ENCODE measurements at places on chromosomes 7 and 10.

GRCh38 chr10:104492329-104492940 is 138.8 kb downstream of the CFAP58 start:
- DNase-seq = no peak

- no peak for DNase-seq
Measured at GRCh38 chr10:32923134-32923533, 34.9 kb downstream of the ITGB1 start.

GRCh38 chr10:72567421-72567820 is 58.5 kb downstream of the MICU1 start:
- no peak for DNase-seq

- DNase-seq = no peak
Measured at GRCh38 chr7:92808006-92808405, 28.4 kb downstream of the CDK6 start.

DNA sequence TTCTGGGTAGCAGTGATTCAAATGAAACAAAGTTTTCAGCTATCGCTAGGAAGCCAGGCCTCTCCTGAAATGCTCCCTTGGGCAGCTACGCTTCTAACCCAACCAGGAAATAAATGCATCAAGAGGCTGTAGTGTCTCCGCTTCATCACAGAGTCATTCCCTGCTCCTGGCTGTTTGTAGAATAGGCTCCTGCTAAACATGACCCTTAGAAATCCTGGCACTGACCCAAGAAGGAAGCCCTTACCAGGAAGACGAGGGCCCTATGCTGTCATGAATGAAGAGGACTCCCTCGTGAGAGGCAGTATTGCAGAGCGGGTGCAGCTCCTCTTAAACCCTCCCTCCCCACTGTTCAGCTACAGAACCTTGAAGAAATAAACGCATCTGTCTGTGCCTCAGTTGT is 48.3 kb downstream of the NOD1 start:
- no peak for DNase-seq

- DNase-seq = no peak
Measured at GRCh38 chr7:140060788-140061606, 1.8 kb downstream of the PARP12 start.

DNA sequence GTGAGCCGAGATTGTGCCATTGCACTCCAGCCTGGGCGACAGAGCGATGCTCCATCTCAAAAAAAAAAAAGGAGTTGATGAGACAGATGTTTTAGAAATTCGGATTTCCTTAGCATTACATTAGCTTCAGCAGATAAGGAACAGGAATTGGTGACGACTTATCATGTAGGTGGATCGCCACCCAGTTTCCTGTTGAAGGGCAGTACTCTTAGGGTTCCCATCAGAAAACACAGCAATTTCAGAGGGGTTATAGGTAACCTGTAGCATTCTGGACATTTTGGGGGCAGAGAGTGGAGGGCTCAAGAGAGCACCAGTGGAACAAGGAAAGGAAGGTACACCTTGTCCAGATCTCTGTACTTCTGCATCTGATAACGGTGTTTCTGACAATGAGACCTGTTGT is 146.4 kb upstream of the NOBOX start:
- DNase-seq = no peak

DNA sequence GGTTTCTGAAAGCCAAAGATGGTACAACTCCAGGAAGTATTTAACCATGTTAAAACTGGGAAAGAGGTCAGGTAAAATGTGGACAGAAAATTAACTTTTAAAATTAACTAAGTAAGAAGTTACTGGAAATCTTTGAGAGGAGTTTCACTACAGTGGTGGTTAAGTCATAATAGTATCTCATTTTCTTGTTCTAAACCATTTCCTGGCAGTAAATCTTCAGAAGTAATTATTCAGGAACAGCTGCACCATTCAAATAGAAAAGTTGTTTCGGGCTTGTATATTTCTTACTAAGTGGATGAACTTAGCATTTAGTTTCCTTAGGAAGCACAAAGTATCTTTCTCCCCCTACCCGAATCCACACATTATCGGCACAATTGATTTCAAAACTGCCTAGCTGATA is 27.1 kb downstream of the COPG2 start:
- no peak for DNase-seq

GRCh38 chr7:134845461-134845860 is 66.0 kb downstream of the CALD1 start:
- no peak for DNase-seq

DNA sequence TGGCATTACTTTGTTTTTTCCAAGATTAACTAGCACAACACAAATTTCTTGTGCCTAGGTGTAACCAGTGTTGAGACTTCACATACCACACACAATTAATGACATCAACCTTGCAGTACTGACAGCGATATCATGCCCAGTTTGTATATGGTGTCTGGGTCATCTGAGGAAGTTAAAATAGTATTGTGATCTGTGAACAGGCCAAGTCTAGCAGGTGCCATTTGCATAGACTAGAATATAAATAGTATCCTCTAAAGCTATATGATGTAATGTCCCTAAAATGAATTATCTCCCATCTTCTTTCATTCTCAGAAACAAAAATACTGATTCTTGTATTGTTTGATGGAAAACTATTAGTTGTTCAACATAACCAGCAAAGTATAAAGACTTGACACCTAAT is 175.8 kb upstream of the KAT6B start:
- DNase-seq = no peak

GRCh38 chr7:98423043-98423442 is 22.2 kb upstream of the BAIAP2L1 start:
- no peak for DNase-seq

GRCh38 chr7:111955616-111956015 is 250.6 kb downstream of the DOCK4 start:
- DNase-seq = no peak

- no peak for DNase-seq
Measured at GRCh38 chr7:47301105-47301477, 280.8 kb downstream of the TNS3 start.

DNA sequence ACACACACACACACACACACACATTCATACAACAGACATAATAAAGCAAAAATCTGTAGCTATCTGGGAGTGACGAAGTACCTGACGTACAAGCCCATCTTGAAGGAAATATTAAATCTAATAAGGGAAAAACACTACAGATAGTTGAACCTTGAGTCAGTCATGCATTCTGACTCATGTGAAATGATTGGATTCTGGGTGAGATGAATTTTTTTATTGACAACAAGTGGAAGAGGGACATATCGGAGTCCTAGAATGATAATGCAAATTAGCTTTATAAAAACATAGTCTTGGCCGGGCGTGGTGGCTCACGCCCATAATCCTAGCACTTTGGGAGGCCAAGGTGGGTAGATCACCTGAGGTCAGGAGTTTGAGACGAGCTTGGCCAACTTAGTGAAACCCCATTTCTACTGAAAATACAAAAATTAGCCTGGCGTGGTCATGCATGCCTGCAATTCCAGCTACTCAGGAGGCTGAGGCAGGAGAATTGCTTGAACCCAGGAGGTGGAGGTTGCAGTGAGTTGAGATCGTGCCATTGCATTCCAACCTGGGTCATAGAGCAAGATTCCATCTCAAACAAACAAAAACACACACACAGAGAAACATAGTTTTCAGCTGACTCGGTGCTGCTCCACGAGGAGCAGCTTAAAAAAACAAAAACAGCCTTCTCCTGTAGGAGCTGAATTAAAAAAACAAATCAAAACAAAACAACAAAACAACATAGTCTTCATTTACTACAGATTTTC is 154.4 kb upstream of the MKLN1 start:
- DNase-seq = no peak

DNA sequence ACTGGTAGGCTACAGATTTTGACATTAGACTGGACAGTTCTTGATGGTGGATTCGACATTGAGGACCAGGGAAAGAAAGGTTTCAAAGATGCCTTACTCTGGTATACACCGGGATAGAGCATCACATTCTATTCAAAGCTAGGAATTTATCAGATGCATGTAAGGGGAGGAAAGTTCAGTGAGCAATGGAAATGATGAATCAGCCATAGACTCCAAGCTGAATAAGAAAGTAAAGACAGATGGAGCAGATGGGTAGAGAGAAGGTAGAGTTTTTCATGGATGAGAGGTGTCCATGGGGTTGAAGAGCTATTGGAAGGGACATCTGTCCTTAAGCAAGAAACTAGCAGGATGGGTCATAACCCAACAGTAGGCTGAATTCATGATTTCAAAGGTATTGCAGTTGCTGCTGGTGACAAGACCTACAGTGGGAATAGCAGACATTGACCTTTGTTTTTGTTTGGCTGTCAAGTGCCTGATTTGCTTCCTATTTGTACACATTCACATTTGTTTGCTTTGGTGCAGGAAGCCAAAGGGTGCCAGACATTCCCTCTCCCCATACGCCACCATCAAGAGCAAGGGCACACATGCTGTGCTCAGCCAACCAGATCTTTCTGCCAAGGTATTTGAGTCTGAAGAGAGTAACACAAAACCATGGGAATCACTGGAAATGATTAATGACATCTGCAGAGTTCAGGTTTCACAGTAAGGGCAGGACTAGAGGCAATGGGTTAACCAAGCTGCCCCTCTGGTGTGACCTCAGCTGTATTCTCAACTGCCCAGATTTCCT is 8.6 kb upstream of the CACUL1 start:
- no peak for DNase-seq
